ENCODE measurements at places on chromosomes 11 and 22.

- no peak for DNase-seq
Measured at GRCh38 chr22:37402184-37402506, 25.1 kb downstream of the ELFN2 start.

DNA sequence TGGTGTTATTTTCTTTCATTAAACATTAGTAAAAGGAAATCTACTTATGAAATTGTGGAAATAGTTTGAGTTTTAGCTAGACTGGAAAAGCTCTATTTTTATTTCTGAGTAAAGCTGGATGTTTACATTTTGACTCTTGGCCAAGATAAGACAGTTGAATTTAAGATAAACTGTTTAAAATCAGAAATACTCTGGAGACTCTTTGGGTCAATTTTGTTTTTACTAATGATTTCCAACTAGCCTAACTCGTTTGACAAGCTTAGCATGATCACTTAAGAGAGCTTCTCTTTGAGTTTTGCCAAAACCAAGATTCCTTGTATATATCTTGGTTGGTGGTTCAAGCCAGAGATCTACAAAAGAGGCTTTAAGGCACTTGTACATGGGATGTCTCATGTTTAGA, 724.8 kb upstream of the LUZP2 start:
- no peak for DNase-seq

- DNase-seq: no peak
Measured at GRCh38 chr11:117713538-117713991, 83.5 kb downstream of the DSCAML1 start.

DNA sequence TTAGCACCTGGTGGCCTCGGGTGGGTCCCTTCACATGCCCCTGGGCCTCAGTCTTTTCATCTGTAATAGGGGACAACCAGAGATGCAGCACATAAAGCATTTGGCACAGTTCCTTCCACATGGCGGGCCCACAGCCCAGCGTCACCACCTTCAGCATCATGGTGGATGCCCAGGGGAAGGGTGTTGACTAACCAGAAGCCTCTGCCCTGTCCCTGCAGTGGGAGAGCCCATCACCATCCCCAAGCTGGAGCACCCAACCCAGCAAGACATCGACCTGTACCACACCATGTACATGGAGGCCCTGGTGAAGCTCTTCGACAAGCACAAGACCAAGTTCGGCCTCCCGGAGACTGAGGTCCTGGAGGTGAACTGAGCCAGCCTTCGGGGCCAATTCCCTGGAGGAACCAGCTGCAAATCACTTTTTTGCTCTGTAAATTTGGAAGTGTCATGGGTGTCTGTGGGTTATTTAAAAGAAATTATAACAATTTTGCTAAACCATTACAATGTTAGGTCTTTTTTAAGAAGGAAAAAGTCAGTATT, 14.8 kb upstream of the UVRAG start:
- no peak for DNase-seq

DNA sequence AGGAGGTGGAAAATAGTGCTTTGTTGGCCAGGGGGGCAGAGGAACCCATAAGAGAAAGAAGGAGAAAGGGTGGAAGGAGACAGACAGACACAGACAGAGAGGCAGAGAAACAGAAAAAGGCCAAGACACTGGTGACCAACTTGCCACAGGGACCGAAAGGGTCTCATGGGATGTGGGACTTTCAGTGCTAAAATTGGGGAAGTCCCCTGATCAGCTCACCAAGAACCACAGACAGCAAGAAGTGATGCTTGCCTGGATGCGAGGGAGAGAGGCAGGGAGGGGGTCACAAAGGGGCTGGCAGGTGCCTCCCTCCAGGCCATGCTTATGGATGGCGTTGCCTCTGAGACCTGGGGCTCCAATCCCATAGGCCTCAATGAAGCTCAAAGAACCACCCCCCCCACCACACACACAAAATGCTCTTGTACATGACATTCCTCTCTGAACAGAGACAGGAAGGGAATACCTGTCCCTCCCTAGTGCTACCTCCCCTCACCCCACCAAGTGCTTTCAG, 413.4 kb downstream of the MN1 start:
- no peak for DNase-seq

GRCh38 chr11:79852176-79852575, 411.3 kb upstream of the TENM4 start:
- DNase-seq: no peak

DNA sequence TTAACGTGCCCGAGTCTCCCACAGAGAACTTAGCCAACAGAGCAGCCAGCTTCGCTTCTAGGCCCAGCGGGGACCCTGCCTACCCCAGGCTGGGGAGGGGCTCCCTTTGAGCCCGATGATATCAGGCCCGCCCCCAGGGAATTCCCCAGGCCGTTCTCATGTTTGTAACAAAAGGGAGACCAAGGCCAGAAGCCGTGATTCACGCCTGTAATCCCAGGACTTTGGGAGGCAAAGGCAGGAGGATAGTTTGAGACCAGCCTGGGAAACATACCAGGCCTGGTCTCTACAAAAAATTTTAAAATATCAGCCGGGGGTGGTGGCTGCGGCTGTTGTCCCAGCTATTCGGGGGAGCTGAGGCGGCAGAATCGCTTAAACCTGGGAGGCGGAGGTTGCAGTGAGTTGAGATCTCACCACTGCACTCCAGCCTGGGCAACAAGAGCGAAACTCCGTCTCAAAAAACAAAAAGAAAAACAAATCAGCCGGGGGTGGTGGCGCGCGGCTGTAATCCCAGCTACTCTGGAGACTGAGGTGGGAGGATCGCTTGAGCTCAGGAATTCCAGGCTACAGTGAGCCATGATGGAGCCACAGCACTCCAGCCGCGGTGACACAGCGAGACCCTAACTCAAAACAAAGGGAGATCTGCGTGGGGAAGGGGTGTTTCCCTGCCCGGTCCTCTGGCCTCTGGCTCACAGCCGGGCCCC, 1.7 kb downstream of the DRD4 start:
- no peak for DNase-seq

DNA sequence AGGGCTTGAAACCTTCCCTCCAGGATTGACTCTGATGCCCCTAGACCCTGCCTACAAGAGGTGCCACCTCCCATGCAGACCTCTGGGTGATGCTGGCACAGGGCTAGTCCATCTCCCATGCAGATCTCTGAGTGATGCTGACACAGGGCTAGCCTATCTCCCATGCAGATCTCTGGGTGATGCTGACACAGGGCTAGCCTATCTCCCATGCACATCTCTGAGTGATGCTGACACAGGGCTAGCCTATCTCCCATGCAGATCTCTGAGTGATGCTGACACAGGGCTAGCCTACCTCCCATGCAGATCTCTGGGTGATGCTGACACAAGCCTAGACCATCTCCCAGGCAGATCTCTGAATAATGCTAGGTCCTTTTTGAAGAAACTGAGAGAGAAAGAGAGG, 321.7 kb downstream of the NTM start:
- no peak for DNase-seq

DNA sequence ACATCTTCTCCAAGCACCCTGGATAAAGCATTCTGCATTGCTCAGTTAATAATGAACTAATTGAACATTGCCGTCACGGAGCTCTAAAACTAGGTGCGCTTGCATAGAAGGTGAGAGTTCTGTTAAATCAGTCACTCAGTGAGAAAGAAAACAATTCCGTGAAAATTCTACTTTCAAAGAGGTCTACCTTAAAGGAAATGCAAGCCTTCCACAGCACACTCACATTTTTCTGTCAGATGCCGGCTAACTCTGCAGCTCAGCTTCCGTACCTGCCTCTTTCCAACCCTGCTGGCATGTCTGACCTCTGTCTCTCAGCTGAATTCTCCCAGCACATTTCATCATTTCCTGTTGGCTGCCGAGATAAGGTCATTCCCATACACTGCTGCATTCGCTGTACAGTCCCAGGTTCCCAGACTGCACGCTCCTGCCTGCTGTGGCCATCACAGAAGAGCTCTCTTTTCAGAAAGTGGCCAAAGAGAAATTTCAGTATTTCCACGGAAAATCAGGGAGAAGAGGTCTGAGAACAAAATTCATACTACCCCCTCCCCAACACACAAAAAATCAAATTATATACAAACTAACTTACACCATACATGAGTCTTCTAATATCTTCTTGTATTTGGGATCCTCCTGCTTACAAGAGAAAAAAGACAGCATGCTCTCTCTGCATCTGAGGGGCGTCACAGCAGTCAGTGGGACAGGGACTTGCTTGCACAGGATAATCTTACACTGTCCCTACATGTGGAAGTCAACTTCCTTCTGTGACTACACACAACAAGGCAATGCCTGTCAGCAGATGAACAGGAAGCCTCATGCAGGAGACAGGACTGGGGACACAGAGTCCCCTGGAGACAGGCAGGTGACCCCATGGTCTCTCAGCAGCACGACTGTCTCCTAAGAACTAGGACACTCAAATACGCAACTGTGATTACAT, 55.1 kb downstream of the PACSIN2 start:
- DNase-seq: peak; percentile 64

DNA sequence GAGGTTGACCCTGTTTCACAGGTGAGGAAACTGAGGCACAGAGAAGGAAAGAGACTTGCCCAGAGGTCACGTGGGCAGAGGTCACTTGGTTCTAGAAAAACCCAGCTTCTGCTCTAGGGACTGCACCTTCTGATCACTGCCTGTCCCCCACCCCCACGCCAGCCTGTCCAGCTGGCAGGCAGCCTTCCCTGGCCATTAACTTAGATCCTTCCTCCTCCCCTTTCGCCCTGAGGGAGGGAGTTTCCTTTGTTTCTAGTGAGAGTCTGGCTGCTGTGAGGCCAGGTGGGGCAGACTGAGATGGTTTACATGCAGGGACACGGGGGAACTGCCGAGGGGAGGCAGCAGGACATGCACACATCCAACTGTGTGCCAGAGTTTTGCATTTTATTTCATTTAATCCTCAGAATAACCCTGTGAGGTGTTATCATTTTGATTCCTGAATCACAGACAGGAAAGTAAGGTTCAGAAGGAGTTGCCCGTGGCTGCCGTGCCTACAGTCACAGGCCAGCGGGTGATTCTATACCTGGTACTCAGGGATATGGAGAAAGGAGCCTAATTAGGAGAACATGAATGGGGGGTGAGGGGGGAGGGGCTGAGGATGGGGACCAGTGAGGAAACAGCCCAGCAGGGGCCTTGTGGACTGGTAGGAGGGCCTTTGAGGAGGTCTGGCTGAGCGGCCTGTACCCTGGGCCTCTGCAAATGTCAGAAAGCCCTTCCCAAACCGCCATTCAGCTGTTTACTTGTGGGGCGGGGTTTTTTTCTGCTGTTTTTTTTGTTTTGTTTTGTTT, 3.4 kb downstream of the FAM83F start:
- no peak for DNase-seq

DNA sequence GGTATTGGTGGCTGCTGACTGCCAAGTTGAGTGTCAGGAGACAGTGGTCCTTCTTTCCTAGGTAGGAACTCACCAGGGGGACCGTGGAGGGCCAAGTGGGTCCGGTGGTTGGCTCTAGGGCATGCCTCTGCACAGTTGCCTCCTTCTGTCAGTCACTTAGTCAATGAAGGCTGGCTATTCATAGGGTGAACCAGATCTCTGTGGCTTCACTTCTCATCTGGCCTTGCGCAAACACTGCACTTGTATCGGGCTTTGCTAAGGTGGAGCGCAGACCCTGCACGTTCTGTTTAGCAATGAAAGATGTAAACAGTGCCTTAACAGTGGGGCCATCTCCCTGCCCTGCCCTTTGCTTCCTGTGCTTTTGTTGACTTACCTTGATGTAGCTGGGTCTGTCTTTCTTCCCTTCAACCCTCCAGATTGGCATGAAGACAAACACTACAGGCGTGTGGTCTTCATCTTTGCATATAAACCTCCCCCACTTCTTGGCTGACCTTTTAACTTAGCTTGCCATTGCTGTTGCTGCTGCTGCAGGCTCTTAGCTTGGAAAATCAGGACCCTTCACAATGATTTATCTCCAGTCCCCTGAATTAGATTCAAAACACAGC, 6.7 kb upstream of the SORL1-AS1 start:
- no peak for DNase-seq
